ENCODE measurements at places on chromosomes 2 and 18.

- DNase-seq = no peak
Observed at GRCh38 chr2:234364661-234365060, 132.2 kb downstream of the ARL4C start.

DNA sequence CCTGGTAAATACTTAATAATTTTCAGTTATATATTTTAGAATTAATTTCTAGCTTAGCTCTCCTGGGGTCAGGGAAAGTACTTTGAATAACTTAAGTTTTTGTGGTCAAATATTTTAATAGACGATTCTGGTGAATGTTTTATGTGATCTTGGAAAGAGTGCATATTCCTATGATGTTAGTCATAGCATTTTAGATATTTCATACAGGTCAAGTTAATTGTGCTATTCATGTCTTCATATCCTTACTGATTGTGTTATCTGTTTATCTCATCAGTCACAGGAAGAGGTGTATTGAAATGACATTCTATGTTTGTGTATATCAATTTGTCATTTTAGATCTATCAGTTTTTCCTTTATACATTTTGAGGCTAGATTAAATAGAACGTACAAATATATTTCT, 576.2 kb downstream of the CPS1 start:
- DNase-seq = no peak

DNA sequence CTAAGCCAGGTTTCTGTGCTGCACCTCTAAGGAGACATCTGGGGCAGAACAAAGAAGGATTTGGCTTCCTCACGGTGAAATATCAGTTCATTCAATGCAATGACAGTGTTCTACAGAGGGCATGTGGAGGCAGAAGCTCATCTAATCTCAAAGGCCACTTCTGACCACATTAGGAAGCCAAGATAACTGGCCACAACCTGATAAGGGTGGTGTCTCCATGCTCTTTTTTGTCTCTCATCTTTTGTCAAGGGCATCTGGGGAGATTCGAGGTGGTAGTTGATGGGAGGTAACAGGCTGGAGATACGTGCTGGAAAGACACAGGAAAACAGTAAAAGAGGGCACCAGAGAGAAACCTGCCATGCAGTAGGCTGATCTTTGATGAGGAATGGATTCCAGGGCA, 303.9 kb downstream of the LRATD1 start:
- no peak for DNase-seq

GRCh38 chr2:100137318-100137717, 5.1 kb downstream of the AFF3 start:
- DNase-seq = no peak

DNA sequence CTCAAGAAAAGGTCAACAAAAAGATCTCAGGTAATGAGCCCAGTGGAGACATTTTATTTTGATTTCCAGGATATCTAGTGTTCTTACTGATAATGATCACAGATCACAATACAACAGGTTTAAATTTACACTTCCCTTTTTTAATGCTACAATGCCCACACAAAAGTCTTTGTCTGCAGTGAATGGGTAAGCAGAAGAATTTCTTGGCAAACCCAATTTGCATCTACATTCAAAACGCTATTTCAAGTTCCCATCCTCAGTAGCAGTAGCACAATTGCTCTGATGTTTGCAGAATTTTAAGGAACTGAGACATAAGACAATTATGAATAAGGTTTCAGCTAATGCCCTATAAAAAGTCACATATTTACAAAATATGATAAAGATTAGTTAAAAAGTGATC, 929.4 kb upstream of the PIK3C3 start:
- DNase-seq = no peak

- DNase-seq = no peak
Observed at GRCh38 chr2:230202430-230203109, 17.2 kb downstream of the SP110 start.

GRCh38 chr18:4721545-4721944, 266.4 kb upstream of the DLGAP1 start:
- no peak for DNase-seq

DNA sequence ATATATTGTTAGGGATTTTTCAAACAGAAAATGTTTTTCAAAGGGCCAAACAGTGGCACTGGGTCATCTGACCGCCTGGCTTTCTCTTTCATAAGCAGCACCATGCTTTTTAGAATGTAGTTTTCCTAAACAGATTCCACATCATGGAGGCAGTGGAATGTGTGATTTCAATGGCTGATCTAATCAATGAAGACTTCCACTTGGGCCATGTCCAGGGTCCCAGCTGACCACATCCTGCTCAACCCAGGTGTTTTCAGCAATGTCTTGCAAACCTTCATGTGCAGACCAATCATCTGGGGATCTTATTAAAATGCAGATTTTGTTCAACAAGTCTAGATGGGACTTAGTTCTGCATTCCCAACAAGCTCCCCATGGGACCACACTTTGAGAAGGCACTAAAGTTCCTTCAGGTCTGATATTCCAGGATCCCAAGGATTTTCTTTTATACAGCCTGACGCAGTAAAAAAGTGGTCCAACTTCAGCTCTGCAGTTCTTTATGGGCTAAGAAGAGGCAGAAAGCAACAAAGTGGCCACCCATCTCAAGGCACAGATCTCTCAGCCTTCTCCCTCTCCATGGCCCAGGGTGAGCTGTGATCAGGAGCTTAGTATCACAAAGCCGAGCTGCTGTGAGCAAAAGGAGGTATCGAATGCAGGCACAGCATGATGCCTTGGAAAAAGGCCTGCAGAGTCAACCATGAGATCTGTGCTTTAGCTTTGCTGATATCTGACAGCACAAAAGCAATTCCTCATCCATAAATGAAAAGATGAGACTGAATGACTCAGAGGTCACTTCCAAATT, 3.7 kb downstream of the ALKAL2 start:
- DNase-seq = no peak

GRCh38 chr18:36484591-36484990, 187.1 kb downstream of the FHOD3 start:
- no peak for DNase-seq

- no peak for DNase-seq
Observed at GRCh38 chr2:164896226-164896625, 54.6 kb upstream of the COBLL1 start.

GRCh38 chr2:217703102-217703501, 299.7 kb downstream of the TNS1 start:
- DNase-seq = no peak

DNA sequence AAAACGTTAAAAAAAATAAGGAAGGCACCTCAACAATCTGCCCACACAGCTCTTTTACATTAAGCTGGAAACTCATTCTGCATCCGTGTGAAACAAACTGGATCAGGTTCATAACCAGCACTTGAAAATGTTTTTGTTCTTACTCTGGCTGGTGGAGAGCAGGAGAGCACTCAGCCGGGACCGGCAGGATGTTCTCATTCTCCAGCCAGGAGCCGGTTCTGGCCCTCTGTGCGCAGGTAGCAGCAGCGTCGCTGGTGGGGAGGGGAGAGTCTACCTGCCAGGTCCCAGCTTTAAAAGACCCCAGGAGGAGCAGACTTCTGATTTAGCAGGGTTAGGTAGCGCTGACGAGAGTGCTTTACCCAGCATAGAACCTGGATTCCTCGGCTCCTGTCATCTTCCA, 834.9 kb upstream of the SALL3 start:
- DNase-seq = no peak

DNA sequence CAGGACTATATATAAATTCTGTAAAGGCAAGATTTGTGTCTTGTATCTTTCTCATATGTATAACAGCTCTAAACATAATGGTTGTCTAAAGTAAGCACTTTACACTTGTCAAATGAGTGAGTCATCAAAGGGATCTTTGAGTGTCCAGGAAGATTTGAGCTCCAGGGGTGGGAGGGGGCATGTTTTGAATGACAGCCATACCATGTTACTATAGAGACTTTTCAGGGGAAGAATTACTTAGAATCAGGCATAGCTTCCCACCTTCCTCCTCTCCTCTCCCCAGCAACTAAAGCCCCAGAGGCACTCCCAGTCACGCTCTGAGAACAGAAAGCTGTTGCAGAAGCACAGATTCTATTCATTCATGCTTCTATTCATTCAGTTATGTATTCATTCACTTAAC, 65.8 kb upstream of the ALK start:
- no peak for DNase-seq

DNA sequence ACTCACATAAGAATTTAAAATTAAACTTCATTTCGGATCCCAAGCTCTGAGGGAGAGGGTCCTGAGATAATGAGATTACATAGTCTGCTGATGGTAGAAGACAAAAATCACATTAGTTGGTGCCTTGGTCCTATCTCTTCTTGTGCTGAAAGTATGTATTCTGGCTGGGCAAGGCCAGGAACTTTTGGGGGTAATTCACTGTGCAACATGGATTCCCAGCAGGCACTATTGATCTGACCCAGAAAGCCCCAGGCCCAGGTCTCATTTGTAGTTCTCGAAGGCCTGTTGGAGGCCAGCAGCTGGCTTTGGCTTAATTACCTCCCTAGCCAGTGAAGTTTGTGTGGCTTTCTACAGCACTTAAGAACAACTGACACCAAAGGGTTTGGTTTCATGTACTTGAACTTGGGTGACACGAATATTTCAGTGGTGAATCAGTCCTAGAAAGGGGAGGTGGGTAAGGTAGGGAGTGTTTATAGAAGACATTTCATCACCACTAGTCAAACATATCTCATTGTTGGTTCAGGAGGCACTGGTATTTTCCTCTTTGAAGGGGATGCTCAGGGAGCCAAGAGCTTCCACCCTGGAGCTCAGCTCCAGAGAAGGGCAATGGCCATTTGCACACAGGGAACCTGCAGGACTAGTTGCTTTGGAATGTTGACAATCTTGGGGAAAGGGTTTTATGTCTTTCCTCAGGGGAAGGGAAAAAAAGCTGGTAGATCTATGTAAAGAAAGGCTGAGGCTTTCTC, 217.8 kb downstream of the OSR1 start:
- no peak for DNase-seq

- DNase-seq = no peak
Observed at GRCh38 chr2:151120011-151120410, 141.7 kb downstream of the RBM43 start.

- no peak for DNase-seq
Observed at GRCh38 chr2:192379736-192380135, 185.0 kb upstream of the TMEFF2 start.

DNA sequence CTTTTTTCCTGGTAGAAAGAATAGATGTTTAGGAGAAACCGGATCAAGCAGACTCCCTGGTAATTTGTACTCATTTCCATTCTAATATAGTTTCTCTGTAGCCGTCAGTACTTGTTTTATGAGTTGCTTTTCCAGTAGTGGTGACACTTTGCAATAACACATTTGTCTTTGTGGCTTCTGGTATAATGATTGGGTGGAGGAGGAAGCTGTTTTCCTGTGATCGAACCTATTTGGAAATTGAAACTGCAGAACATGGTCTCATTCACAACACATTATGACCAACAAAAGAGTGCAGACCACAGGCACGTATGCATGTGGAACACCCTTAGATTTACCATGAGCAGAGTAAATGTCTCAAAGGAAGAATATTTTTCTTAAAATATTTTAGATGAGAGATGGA, 7.6 kb upstream of the SERPINB12 start:
- no peak for DNase-seq

DNA sequence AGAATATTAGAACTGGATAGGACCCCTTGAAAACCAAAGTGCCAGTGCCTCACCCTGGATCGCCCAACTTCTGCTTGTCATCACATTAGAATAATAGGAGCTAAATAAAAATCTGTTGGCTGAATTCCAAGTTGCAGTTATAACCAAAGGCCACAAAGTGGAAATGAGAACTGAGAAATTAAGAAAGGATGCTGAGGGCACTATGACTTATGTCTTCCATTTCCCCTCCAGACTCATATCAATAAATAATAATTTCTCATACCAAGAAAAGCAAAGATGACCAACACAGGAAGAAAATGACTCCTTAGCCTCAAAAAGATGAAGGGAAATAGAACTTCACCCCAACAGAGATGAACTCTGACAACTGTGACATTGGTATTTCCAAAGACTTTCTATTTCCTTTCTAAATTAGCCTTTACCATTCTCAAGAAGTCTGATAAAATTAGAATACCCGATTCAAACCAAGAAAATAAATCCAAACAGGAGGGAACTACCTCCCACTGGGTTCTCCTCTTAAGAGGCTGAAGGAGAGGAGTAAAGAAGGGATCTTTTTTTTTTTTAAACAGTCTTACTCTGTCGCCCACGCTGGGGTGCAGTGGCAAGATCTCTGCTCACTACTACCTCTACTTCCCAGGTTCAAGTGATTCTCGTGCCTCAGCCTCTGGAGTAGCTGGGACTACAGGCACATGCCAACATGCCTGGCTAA, 46.5 kb upstream of the EPG5 start:
- DNase-seq = no peak

DNA sequence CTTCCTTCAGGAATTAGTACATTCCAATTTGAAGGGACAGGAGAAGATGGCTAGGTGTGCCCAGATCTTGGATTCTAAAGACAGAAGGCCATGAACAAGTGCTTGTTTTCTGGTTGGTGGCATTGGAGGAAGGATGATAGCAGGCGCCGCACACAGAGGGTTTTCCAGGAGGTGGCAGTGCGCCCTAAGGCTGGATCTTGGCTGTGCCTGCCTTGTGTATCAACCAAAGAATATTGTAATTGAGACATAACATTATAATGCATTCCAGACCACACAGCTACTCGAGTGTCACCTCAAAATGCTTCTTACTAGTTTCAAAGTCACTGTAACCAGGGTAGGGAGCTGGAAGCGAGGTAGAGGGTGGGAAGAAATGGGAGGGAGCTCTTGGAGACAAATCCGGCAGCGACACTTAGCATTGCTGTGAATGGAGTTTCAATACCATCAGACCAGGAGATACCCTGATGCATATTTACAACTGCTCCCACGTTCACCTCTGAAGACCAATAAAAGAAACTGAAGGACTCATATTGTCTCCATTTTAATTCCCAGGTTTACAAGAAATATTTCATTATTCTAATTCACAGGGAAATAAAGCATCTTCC, 42.5 kb downstream of the CPO start:
- peak; percentile 88 for DNase-seq

GRCh38 chr2:46169467-46169866, 127.7 kb upstream of the EPAS1 start:
- no peak for DNase-seq

GRCh38 chr18:10713409-10713808, 187.6 kb downstream of the NAPG start:
- DNase-seq = no peak

DNA sequence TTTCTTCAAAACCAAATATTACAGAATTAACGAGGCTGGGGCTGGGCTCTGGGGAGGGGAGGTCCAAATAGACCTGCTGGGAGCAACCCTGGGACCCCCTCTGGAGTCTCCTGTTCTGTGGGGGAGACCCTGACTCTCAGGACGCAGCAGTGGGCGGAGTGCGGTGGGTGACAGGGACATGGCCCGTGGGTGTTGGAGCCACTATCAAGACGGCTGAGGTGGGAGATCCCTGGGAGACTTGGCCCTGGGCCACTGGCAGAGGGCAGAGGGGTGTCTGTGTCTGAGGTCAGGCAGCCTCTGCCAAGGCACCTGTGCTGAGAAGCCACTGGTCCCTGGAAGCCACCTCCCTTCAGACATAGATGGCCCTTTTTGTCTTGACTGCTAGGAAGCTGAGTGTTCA, 79.5 kb upstream of the CTDP1 start:
- no peak for DNase-seq
